ENCODE measurements at places on chromosomes 13 and 19.

GRCh38 chr13:33271759-33272158 lies 13.8 kb downstream of the STARD13 start:
- no peak overlapping the region for H3K27ac ChIP-seq
- no peak for DNase-seq
- H3K4me1 ChIP-seq = peaks cover 25% of the 10 kb centered on the region
- H3K4me3 ChIP-seq = no peak overlapping the region
- H3K36me3 ChIP-seq = no peaks in the 10 kb centered on the region
- H3K27me3 ChIP-seq = no peaks in the 10 kb centered on the region

- no peaks in the 10 kb centered on the region for H3K4me1 ChIP-seq
- H3K27me3 ChIP-seq = no peaks in the 10 kb centered on the region
- H3K36me3 ChIP-seq = no peaks in the 10 kb centered on the region
- DNase-seq = no peak
- no peak overlapping the region for H3K4me3 ChIP-seq
Observed at GRCh38 chr13:66794340-66795031, 435.6 kb downstream of the PCDH9 start.

DNA sequence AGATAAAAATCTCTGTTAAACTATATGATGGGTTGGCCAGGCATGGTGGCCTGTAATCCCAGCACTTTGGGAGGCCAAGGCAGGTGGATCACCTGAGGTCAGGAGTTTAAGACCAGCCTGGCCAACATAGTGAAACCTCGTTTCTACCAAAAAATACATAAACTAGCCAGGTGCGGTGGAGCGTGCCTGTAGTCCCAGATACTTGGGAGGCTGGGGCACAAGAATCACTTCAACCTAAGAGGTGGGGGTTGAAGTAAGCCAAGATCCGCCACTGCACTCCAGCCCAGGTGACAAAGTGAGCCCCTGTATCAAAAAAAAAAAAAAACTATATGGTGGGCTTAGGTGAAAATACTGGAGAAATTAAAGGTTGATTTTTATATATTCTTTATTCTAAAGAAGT lies 11.3 kb downstream of the TBC1D4 start:
- no peaks in the 10 kb centered on the region for H3K27me3 ChIP-seq
- H3K4me1 ChIP-seq = peaks cover 19% of the 10 kb centered on the region
- no peak overlapping the region for H3K27ac ChIP-seq
- H3K36me3 ChIP-seq = peaks cover 6% of the 10 kb centered on the region
- no peak overlapping the region for H3K4me3 ChIP-seq

GRCh38 chr19:48258350-48258749 lies 2.6 kb upstream of the CARD8 start:
- peaks cover 11% of the 10 kb centered on the region for H3K4me1 ChIP-seq
- H3K27ac ChIP-seq = no peak overlapping the region
- no peak for DNase-seq
- H3K27me3 ChIP-seq = peaks cover 11% of the 10 kb centered on the region
- H3K36me3 ChIP-seq = peaks cover 10% of the 10 kb centered on the region
- H3K4me3 ChIP-seq = no peak overlapping the region

GRCh38 chr19:4713384-4713951 lies 10.2 kb downstream of the DPP9 start:
- no peaks in the 10 kb centered on the region for H3K27me3 ChIP-seq
- no peak overlapping the region for H3K4me3 ChIP-seq
